ENCODE measurements at places on chromosomes 2 and 18.

- no peak for DNase-seq
These were observed 61.1 kb downstream of the COA5 start for GRCh38 chr2:98547092-98547790.

GRCh38 chr2:125254010-125254409, 1228.9 kb downstream of the CNTNAP5 start:
- DNase-seq = no peak

DNA sequence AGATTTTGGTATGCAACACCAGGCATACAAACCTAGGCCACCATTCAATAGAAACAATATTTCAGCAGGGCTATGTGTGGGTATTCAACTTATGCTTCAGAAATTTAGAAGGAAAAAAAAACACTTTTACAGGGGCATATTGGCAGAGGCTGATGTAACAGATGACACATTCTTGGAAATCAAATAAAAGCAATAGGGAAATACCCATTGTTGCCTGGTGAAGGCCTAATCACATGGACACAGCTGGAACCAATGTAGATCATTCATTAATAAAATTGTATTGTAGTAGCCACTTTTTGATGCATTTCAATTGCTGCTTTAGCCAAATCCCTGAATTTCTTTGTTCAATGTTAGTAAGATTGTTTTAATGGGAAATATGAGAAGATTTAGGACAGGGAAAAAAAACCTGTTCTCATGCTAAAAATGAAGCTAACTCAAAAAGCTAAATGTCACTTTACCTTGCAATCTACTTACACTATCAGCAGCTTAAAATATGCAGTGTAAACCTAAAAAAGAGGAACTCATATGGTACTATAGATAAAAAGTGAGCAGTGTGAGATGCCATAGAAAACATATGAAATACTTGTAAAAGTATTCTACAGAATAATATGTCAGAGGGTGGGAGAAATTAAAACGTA, 289.4 kb downstream of the ZEB2 start:
- DNase-seq = peak; percentile 11

DNA sequence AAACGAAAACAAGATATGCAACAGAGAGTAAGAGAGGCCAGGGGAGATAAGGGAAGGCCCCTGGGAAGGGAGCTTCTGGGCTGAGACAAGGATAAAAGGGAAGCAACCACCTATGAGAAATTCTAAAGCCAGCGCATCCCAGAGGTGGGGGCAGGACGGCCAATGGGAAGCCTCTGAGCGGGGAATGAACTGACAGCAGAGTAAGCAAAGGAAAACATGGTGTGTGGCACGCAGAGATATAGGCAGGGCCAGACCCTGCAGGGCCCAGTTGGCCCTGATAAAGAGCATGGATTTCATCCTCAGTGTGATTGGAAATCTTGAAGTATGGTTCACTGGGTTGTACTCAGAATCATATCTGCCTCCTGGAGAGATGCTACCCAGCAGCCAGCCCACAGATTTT, 78.7 kb downstream of the IRS1 start:
- DNase-seq = no peak

GRCh38 chr2:100513650-100514049, 43.4 kb downstream of the NMS start:
- DNase-seq = no peak

DNA sequence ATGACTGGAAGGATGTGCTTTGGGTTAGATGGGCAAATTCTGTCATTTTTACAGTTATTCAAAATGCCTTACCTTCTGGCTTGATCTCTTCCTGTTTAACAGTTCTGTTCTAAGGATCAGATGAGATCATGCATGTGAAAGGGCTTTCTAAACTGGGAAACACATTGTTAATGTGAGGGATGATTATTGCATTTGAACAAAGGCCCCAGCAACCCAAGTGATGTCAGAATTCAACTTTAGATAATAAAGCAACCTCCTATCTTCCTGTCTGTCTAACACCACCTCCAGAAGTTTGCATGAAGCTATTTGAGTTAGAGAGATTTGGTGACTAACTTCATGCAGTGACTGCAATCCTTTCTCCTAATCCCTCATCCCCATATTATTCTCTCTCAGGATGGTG, 77.8 kb upstream of the B3GNT2 start:
- DNase-seq = no peak

GRCh38 chr2:22521620-22522019, 863.4 kb upstream of the KLHL29 start:
- DNase-seq = no peak

DNA sequence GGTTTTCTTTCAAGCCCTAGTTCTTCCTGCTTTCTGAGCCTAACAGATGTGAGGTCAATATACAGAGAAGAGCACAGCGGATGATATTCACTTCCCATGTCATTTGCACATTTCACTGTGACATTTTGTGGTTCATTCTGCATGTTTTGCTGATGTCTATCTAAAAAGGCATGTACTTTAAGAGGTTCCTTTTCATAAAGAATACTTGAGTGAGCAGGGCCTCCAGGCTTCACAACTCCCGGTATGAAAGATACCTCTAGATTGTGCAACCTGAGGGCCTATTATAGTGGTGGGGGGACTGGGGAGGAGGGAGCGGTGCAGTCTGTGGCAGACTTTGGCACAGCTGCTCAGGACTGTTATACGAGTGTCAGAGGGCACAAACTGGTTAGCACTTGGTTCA, 54.6 kb downstream of the CPO start:
- no peak for DNase-seq

DNA sequence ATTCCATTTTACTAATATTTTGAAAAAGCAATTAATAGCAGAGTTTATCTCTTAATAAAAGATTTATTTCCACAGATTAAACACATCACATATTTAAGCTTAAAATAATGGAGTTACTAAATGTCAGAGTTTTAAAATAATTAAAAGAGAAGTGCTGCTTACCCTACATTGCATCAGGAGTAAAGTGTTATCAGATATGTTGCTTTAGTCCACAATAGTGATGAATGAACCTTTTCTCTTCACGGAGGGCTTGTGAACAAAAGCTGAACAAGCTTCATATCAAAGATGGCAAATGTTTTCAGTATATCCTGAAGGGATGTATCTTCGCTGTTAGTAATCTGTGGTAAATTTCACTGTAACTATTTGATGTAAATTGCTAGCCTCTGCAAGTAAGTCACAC, 69.4 kb upstream of the TTC27 start:
- DNase-seq = no peak

GRCh38 chr18:60248336-60249330, 123.9 kb downstream of the MC4R start:
- no peak for DNase-seq

DNA sequence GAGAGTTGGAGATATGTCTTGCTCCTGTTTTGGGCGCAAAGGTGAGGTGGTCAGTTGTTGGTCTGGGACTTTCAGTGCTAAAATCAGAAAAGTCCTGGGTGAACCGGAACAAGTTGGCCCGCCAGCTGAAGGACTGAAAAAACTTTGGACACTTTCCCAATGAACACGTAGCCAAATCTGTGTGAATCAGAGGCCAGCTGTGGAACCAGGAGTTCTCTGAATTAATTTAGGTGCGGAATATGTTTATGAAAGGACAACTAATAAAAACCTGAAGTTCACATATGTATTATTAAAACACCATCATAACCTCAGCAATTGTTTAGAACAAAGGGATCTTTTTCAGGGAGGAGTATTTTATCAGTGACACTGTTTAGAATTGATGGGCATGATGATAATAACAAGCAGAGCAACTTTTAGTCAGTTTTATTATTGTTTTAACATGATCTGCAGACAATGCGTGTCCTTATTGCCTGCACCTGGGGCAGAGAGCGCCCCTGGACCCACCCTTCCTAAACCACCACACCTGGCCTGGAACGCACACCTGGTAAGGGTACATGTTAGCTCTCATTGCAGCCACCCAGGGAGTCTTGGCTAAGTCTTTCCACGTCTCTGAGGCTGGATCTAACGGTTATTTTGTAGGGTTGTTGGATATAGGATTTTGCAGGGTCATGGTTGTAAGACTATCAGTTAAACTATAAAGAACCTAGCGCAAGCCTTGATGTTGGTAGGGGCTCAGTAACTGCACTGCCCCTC, 9.9 kb upstream of the ODC1 start:
- DNase-seq = no peak

DNA sequence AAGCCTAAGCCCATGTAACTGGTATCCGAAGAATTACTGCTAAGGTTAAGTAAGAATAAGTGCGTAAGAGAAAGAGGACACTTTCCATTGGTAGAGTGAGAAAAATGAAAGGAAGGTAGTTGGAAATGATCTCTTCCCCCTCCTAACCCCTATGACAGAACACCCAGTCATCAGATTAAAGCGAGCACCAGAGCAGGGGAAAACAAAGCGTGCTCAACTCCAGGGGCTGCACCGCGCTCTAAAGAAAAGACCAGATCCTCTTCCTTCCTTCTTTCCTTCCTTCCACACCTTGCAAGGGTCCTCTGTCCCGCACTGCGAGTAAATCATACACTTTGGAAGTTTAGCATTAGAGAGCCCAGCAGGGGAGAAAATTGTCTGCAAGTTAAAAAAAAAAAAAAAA, 971 bp upstream of the CDH7 start:
- DNase-seq = no peak

- no peak for DNase-seq
These were observed 202.8 kb upstream of the RND3 start for GRCh38 chr2:150690261-150690660.

GRCh38 chr2:187525163-187525900, 28.9 kb downstream of the TFPI start:
- DNase-seq = no peak

DNA sequence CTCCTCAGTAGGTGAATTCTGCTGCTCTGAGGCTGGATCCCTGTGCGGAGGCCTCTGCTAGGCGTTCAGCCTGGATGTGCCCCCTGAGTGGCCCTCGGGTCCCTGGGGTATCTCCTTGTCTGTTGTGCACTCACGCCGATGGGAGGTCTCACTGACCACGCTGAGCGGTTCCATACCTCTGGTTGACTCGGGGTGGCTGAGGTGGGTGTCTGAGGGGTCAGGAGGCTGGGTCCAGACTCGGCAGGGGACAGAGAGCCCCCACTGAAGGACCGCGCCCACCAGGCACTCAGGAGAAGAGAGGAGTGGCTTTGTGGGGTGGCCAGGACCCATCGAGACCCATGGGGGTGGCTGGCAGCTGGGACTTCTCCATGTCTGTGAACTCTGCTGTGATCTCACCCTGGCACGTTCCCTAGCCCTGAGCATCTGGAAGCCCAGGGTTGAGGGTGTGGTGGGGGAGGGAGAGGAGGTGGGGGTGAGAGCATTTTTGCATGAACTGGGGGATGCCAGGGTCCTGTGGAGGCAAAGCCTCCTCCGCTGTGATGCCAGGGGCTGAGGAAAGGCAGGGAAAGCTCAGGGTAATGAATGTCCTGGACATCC, 53.7 kb downstream of the TWIST2 start:
- DNase-seq = no peak

- no peak for DNase-seq
These were observed 444.9 kb downstream of the ARHGAP15 start for GRCh38 chr2:143574069-143574468.

GRCh38 chr2:165911231-165911630, 42.3 kb downstream of the TTC21B start:
- DNase-seq = no peak

GRCh38 chr2:201785135-201785534, 4.4 kb upstream of the ALS2 start:
- DNase-seq = no peak

DNA sequence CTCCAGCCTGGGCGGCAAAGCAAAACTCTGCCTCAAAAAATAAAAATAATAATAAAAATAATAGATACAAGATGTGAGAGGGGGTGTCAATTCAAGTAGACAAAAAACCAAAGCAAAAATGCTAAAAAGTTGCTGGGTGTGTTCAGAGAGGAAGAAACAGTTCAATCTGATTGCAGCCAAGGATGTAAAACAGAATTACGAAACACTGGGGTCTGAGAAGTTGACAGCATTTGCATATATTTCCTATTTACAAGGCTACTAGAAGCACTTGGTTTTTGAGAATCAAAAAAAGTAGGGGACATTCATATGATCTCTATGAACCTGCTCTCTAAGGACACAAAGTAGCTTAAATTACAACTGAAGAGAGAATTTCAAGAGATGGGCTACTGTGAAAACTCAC, 7.6 kb downstream of the TRIP12 start:
- no peak for DNase-seq

DNA sequence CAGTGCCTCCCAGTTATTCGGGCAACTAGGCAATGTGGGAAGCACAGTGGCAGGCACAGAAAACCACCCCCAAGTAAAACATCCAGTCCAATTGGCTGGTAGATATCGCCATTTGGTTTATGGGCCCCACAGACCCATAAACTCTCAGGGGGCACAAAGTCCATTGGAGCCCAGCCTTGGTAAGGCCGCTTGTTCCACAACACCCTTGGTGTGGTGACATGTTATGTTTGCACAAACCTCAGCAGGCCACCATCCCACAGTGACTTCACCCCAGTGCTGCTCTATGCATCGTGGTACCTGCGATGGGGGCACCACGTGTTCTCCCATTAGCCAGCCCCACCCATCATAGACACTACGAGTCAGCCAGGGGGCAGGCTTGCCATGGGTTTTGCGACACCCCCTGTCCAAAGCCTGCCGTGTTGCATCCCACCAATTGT, 18.5 kb downstream of the PHOSPHO2 start:
- DNase-seq = no peak

DNA sequence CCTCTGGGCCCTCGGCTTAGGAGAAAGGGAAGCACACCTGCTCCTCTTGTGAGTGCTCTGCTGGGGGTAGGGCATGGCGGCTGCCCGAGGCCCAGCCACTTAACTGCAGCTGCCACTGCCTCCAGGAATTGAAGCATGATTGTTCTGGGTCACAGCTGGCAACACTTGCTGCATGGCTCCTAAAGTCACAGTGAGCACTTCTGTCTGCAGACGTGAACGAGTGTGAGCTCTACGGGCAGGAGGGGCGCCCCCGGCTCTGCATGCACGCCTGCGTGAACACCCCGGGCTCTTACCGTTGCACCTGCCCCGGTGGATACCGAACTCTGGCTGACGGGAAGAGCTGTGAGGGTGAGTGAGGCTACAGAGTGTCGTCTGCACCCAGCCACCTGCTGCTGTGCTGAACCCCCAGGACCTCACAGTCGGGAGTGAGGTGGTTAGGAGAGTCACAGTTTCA, 44.4 kb downstream of the FBLN7 start:
- no peak for DNase-seq

- no peak for DNase-seq
These were observed 31.4 kb upstream of the KCMF1 start for GRCh38 chr2:84939426-84940087.

DNA sequence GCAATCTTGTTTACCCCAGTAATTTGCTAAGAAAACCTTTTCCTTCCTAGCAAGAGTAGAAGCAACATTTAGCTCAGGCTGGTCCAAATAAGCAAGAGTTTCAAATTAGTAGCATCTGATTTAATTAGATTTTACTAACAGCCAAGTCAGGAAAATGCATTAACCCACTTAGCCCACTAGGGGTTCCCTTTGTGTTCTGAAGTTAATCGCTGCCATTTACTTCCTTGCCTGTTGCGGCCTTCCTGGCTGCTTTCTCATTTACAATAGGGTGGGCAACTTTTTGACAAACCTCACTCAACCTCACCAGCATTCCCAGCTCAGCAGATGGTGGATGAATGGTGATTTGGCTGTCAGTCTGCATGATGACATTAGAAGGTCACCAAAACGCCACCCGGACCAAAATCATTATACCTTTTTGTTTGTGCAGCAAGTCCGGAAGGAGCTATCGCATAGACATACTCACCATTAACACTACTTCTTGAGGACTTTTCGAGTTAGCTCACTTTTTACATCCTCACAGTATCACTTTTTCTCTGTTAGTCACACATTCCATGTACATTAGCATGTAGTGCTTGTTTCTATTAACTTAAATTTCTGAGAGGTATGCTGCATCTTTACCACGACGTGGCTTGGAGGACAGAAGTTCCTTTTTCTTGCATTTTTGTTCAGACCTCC, 101.5 kb upstream of the SETBP1 start:
- DNase-seq = peak; percentile 51

Data from fibroblast of skin of left quadriceps (primary cell).